ENCODE measurements at places on chromosomes 12 and 14. TPM values are rescaled to one million over a fixed set of nuclear protein-coding genes. Genes with fewer than 3 reads are reported as not detected.
A peak's percentile ranks its signal among the peaks of the same experiment; 100 is the strongest.

DNA sequence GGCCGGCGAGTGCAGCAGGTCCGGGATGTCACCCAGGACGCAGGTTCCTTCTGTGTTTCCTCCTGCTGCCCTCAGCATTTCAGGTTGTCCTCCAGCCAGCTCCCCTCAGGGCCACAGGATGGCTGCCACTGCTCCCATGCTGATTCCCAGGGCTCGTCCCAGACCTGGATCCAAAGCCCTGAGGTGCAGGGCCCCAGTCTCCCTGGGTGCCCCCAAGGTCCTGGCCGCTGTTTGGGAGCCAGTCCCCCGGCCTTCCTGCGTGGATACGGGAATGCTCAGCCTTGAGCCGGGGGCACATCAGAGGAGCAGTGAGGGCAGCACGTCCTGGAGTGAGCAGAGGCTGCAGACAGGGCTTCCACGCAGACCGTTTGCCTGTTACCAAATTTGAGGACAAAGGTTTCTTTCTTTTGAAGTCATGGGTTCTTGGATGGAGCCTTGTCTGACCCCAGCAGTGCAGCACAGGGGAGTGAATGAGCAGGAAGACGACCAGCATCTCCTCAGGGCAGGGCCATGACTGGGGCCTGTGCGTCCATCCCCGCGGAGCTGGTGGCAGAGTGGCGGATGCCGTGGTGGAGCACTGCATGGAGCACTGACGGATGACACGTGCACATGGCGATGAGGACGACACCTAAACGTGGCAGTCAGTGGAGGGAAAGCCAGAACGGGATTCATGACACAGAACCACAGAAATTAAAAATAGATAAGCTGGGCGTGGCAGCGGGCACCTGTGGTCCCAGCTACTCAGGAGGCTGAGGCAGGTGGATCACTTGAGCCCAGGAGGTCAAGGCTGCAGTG lies 12.5 kb upstream of the CACNA2D4 start:
- no peak for DNase-seq

DNA sequence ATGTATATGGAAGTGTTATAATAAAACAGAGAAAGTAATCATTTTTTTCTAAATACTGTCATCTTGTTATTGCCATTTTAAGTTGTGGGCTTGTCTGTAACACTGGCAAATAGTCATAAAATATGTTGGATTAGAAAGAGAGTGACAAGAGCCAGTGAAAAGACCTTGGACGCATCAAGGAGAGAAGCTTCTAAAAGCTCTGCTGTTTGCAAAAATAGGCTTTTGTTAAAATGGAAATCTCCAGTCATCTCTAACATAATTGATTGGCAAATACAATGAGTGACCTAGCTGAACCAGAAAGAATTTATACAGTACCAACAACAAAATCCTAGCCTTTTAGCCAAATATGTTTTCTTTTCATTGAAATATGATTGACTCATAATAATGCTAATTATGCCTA lies 245.8 kb upstream of the RMST start:
- no peak for DNase-seq

DNA sequence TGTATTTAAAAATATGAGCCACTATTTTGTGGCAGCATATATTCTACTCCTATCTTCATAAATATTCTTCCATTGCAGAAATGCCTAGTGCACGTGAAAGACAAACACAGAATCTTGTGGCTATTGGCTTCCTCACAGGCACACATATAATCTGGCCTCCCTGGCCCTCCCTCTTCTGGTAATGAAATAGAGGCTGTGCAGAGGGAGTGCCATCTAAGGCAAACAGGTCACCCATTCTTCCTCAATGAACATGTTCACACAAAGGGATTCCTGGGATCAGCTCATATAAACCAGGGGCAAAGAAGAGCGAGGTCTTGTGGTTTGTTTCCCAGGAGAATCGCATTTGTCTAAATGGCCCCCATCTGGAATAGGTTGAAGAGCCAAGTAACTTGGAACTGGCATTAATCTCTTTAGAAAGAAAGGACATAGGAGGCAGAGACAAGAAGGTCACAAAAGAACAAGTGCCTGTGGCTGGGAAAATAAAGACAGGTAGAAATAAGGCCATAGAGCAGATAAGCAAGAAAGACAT lies 171.6 kb upstream of the PTPRQ start:
- no peak for DNase-seq

Gene CCDC184
- polyA plus RNA-seq = 0.91 TPM

GRCh38 chr12:98416845-98417244 lies 98.5 kb upstream of the TMPO start:
- no peak for DNase-seq

DNA sequence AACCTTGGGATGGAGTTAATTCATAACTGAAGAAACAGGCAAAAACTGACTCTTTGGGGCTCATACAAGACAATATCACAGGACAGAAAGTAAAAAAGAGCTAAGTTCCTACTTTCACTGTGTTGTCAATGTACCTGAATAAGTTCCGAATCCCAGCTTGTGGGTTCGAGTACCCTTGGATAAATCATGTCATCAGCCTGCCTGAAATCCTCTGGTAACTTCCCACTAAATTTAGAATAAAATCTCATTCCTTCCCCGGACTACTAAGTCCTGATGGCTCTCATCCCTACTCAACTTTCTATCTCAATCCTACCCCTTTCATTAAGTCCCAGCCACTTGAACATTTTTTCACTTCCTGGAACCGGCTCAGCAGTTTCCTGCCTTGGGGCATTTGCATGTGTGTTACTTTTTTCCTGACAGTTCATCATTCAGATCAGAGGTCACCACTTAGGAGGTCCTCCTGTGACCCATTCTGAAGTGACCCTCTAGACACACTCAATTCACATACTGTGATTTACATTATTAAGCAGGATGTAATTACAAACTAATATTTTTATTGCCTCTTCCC lies 12.7 kb downstream of the ERP29 start:
- DNase-seq = no peak

- peak; percentile 59 for DNase-seq
These were observed 10.3 kb downstream of the EXOC3L4 start for GRCh38 chr14:103104654-103105452.

- no peak for DNase-seq
These were observed 25.1 kb downstream of the KRT80 start for GRCh38 chr12:52166672-52167071.

- peak; percentile 75 for DNase-seq
These were observed 663 bp downstream of the NCKAP5L start for GRCh38 chr12:49827401-49828099.

- DNase-seq = no peak
These were observed 53.9 kb downstream of the DNAH10 start for GRCh38 chr12:123815968-123816367.
